ENCODE measurements at places on chromosomes 12 and 14.

DNA sequence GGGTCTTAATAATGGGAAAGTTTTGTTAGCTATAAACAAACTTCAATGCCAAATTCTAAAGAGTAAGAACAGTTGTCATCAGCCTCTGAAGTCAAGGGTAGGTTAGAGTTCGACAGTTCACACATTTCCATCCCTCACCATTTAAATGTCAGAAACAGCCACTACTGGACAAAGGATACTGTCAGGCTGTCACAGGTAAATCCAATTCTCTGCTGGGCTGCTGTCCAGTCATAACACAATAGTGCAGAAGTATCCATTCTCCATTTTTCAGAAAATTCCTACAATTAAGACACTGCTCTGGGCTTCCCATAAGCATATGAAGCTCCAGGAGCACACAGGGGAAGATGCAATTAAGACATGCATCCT lies 221.4 kb downstream of the RPS29 start:
- no peak for DNase-seq
- H3K4me3 ChIP-seq = no peak overlapping the region
- no peaks in the 10 kb centered on the region for H3K4me1 ChIP-seq
- H3K27ac ChIP-seq = no peak overlapping the region
- H3K36me3 ChIP-seq = no peaks in the 10 kb centered on the region

- H3K4me1 ChIP-seq = no peaks in the 10 kb centered on the region
- H3K27ac ChIP-seq = no peak overlapping the region
- peaks cover 78% of the 10 kb centered on the region for H3K27me3 ChIP-seq
- no peak for DNase-seq
- H3K36me3 ChIP-seq = no peaks in the 10 kb centered on the region
Observed at GRCh38 chr14:104128981-104129380, 9.4 kb upstream of the KIF26A start.

- no peak for DNase-seq
- H3K4me3 ChIP-seq = no peak overlapping the region
Observed at GRCh38 chr14:102230481-102231210, 74.3 kb downstream of the MOK start.

GRCh38 chr14:88037325-88037724 lies 32.4 kb downstream of the GPR65 start:
- no peaks in the 10 kb centered on the region for H3K27me3 ChIP-seq
- H3K36me3 ChIP-seq = no peaks in the 10 kb centered on the region
- H3K4me3 ChIP-seq = no peak overlapping the region

DNA sequence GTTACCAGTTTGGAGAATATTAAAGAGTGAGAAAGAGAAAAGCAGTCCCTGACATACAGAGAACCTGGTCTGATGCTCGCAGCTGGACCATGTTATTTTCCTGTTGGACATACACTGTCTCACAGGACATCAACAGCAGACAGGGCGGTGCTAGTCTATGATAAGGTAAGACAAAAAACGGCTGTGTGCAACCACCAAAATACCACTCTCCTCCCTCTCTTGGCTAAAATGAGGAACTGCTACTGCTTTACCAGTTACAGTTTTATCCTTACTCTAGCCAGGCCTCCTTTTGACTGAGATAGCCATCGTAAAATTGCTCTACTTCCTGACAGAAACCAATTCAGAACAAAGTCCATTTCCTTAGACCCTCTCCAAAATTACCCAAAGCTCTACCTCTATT lies 47.0 kb upstream of the ERGIC2 start:
- H3K36me3 ChIP-seq = peaks cover 1% of the 10 kb centered on the region
- H3K4me3 ChIP-seq = no peak overlapping the region
- no peak overlapping the region for H3K27ac ChIP-seq
- H3K27me3 ChIP-seq = peaks cover 34% of the 10 kb centered on the region

DNA sequence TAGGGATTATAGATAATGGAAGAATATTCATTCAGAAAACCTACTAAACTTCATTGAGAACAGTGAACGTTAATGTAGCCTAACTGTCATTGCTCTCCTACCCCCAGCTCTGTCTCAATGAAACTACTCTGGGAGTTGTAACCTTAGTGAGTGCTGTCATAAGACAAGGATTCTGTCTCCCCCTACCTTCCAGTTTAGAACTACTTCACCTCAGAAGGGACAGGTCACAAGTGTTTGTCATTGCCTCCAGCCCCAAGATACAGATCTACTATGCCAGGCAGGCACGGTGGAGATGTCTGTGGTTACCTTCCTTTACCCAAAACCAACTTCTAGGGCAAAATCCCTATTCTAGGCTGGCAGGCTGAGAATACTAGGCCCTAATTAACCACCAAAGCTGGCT lies 833.1 kb upstream of the SEL1L start:
- no peaks in the 10 kb centered on the region for H3K27me3 ChIP-seq
- H3K27ac ChIP-seq = no peak overlapping the region
- no peak for DNase-seq
- H3K4me3 ChIP-seq = no peak overlapping the region
